ENCODE measurements at places on chromosomes 4 and X.

DNA sequence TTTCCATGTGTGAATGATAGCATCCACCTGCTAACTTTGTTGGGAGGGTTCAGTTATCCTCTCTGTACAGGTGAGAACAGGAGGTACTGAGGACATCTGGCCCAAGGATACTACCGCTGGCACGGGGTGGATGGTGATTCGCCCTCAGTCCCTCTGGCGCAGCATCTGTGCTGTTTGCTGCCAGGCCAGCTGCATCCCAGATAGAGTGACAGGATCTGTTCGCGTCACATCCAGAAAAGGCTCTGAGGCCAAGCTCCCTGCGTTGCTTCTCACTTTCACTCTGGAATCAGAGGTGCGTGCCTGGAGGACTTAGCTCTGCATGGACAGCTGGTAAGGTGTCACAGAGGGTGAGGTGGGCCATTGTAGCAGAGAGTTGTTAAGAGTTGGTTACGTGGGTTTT is 95.4 kb downstream of the TBL1X start:
- no peak for DNase-seq

DNA sequence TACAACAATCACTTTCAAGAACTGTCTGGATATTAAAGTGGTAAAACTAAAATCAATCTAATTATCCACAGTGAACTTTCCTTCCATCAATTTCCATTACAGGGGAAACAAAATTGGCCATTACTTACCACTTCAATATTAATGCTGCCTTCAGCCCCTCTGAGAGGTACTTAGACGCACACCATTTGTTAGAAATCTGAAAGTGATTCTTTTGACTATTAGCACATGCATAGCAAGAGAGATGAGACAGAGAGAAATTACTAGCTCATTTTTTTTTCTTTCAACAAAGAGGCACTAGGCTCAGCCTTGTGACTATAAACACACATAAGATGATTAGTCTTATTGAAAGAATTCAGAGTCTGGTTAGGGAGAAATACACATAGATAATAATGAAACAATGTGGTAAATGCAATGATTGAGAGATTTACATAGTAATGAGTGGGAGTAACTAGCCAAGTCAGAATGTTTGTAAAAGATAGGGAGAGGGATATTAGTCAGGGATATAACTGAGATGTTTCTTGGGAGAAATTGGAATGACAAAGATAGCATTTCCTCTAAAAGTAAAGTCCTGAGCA is 93.3 kb downstream of the YIPF7 start:
- no peak for DNase-seq

DNA sequence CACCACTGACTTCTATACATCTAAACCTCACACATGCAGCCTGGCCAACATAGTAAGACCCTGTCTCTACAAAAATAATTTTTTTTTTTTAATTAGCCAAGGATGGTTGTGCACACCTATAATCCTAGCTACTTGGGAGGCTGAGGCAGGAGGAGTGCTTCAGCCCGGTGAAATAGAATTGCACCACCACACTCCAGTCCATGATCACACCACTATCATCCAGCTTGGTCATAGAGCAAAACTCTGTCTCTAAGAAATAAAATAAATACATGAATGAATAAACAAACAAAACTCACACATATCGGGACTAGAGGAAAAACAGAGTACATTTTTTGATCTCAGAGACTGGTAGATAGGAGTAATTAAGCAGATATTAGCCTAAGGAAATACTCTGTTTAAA is 66.6 kb upstream of the PDE5A start:
- DNase-seq = no peak

DNA sequence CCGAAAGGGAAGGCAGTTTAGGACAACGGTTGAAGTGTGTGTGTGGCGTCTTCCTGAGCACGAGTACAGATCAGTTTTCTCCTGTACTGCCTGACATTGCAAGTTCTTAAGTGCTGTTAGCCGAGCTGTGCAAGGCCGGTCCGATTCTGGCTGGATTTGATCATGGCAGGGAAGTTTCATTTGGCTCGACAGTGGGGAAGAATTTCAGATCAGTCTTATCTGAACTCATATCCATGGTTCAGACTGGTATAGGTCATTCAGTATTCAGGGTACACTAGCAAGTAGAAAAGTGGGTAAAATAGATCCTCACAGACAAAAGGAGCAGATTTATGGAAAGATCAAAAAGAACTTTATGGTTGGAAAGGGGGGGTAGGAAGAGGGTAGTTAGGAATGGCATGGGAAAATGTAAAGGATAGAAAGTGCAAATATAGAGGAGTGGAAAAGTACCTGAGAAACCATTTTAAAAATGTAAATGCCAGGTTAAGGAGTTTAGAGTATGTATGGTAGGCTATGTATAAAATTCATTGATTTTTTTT is 716 bp downstream of the THAP9 start:
- DNase-seq = no peak

DNA sequence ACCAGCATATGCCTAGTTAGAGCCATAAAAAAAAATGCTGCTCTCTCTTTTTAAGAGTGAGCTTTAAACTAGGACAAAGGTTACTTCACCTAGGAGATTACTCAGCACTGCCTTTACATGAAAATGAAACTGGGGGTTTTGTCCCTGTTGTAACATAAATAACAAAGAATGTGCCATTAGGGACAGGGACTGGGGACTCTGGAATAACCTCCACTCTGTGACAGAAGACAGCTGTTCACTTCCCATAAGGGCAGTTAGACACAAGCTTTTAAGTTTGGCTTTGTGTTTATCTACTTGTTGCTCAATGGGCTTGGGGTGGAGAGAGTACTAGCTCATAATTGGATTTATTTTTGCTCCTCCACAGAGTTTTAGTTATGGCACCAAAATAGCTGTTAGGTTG is 11.9 kb downstream of the ENPEP start:
- no peak for DNase-seq

- DNase-seq = no peak
Measured at GRCh38 chrX:41956027-41956426, 32.7 kb upstream of the CASK start.

- no peak for DNase-seq
Measured at GRCh38 chr4:113880240-113881028, 99.0 kb downstream of the ARSJ start.

DNA sequence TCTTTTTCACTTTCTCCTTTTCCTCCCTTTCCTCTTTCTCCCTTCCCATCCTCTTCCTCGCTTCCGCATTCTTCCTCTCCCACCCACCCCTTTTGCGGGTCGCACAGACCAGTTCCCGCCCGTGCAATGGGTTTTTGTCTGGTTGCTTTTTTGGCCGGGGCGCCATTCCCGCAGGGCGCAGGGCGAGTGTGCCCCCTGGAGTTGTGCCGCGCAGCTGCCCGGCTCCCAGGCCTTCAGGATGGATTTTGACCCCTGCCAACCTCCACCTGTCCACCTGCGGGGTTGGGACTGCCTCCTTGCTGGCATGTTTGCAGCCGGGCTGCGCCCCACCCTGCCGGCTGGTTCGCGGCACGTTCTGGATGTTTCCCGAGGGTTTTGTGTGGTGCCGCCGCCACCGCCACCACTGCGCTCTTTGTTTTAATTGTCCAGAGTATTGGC is 578 bp upstream of the SEL1L3 start:
- DNase-seq = peak; percentile 21

DNA sequence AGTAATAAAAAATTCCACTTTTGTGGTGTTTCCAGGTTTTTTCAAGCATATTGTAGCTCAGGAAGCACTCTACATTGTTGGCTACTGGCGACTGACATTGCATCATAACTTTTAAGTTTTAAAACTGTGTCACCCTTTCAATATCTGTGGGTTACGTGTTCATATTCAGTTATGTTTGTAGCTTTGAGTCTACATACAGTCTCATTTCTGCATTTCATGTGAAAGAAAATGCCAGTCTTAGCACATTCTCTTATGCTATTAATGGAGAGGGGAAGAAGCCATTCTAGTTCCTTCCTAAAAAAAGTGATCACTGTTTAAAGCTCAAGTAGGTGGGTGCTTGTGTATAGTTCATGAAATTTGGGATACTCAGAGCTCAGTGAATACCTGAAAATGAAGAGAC is 38.1 kb downstream of the DIAPH2 start:
- no peak for DNase-seq

DNA sequence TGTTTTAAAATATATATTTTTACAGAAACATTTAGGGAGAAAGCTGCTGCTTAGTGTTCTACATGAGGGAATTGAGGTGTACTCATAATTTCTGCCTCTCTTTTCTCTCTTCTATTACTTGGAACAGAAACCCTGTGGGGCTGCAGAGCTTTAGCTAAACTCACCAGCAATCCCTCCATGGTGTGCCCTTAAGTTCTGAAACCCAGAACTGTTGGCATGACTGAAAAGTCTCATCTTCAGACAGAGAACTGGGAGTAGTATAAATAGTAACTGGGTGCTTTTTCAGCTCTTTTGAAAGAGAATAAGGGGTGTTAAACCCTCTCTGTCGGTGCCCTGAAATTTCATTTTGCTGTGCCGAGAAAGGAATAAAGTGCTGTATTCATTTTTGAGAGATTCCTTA is 294.9 kb upstream of the BOD1L1 start:
- no peak for DNase-seq

DNA sequence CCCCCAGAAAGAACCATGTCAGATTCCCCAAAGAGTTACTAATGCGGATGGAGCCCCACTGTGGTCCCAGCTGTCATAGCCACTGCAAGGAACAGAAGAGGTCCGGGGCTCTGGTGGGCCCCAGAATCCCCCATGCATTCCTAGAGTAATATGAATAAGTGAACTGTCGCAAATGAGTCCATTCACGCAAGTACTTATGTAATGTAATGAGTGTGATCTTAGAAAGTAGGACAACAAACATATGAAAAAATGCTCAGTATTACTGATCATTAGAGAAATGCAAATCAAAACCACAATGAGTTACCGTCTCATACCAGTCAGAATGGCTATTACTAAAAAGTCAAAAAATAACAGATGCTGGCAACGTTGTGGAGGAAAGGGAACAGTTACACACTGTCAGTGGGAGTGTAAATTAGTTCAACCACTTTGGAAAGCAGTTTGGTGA is 141.5 kb upstream of the RBPJ start:
- DNase-seq = peak; percentile 51

- no peak for DNase-seq
Measured at GRCh38 chrX:471281-471680, 84.6 kb upstream of the PPP2R3B start.

GRCh38 chrX:119411959-119412358 is 12.8 kb downstream of the SLC25A43 start:
- no peak for DNase-seq

- no peak for DNase-seq
Measured at GRCh38 chr4:130336585-130337217, 1240.7 kb downstream of the C4orf33 start.

- peak; percentile 69 for DNase-seq
Measured at GRCh38 chr4:26058537-26058936, 144.5 kb downstream of the SMIM20 start.

DNA sequence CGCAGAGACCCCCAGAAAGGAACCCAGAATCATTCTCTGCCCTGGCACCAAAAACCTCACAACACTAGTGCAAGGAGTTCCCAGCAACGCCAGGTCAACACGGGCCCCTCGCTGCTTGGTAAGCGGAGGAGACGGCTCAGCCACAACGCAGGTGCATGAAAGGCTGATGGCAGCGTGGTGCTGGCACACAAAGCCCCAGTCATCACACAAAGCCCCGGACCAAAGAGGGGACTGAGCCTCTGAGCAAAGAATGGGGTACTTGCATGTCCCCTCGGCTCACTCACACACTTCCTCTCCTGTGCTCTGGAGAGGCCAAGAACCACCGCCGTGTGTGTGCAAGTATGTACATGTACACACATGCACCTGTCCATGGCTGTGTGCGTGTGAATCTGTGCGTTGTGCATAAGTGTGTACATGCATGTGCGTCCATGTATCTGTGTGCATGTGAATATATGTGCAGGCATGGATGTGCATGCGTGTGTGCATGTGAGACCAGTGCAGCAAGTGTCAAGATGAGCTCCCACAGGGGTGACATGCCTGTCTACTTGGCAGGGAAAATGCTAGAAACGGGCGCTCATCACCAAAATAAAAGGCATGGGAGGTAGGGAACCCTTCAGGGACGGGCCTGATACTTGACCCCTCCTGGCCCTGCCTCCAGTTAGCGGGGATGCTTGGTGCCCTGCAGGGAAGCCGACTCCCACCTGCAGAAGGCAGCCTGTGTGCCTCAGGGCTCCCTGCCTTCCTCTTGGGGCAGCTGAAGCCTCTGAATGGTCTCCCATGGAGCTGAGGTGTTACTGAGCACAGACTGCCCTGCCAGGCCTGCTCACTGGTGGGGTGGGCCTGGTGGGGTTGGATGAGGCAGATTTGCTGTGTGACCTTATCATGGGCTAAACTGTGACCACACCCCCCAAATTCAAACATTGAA is 60.4 kb downstream of the ZFYVE28 start:
- no peak for DNase-seq

DNA sequence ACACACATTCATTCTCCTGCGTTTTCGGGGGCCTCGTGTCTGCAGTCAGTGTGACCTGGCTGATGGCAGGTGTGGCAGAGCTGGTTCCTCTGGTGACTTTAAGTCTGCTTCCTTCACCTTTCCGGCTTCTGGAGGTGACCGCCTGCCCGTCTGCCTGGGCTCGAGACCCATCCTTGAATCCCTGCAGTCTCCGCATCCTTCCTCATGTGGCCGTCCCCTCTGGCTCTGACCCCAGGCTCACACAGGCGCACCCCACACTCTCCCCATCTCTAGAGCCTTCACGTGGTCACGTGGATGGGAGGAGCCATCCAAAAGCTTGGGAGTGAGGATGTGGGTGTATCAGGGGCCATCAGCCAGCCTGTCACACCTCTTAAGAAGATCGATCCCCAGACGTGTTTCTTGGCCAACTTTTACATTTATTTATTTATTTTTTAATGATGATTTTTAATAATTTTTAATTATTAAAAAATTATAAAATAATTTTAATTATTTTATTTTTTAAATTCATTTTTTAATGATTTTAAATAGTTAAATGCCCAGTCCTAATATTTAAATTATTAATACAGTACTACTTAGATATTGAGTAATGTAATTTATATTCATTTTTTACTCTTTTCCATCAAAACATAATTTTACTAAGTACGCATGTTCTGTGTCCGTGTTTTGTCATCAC is 20.9 kb downstream of the RGS12 start:
- no peak for DNase-seq

DNA sequence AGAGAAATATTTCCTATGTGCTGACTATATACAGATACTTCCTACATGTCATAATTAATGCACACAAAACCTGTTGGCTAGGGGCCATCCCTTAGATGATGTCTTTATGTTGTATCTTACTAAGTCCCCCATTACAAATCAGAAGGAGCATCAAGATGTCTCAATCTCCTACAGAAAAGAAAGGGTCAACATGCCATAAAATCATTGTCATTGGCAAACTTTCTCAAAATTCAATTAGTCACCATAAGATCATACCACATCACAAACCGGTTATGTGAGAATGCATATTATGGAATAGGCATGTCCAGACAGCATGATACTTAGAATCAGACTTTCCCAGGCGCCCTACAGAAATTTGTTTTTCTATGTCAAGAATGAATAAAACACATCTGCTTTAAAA is 175.2 kb upstream of the TET2 start:
- no peak for DNase-seq

DNA sequence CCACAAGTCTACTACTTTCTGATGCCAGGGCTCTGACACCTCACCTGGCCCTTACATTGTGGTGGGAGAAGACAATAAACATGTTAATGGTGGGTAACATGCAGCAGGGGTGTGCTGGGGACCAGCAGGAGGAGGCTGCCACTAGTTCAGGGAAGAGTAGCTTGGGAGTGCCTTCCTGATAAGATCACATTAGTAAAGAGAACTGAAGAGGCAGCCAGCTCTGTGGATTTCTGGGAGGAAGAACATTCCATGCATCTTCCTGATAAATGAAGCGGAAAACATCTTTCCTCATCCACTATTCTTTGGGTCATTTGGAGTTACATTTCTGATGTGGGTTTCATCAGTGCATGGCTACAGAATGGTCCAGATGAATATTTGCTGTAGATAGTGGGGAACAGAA is 9.0 kb downstream of the RNF150 start:
- no peak for DNase-seq

Measured in activated naive CD4-positive, alpha-beta T cell treated with Interleukin-2 at 50 U/mL for 16 hours (primary cell).